ENCODE measurements at places on chromosomes 13 and 19.

GRCh38 chr13:31477961-31478360 is 261.4 kb upstream of the RXFP2 start:
- DNase-seq = no peak

- DNase-seq = no peak
Observed at GRCh38 chr13:22874839-22875238, 305.9 kb upstream of the SGCG start.

GRCh38 chr13:95541308-95541707 is 11.2 kb upstream of the CLDN10 start:
- no peak for DNase-seq

- DNase-seq = no peak
Observed at GRCh38 chr19:1255186-1256161, 7.1 kb downstream of the MIDN start.

GRCh38 chr19:43811837-43812236 is 9.6 kb upstream of the LYPD5 start:
- no peak for DNase-seq

Measured in HL-60 (cell line).